ENCODE measurements at places on chromosomes 16 and 17.

DNA sequence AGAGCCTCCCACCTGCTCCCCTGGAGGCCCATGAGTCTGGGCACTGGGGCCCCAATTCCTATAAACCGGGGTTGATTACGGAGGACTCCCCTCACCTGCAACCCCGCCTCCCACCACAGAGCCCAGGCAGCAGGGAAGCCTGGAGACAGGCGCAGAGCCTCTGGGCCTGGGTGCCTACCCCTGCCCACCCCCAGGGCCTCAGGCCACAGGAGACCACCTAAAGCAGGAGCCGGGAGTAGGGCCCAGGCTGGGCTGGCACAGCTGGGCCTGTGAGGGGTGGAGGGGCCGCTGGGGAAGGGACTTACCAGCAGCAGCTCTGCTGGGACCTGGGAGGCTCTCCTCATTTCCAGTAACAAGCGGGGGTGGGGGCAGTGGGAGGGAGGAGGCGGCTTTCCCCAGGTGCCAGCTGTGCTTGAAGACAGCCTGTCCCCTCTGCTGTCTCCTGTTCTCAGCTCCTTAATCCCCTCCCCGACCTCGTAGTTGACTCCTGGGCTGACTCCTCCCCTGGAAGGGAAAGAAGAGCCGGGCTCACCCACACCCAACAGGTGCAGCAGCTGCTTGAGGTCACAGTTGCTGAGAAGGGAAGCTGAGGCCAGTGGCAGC lies 46.8 kb downstream of the TMEM235 start:
- no peak for DNase-seq

- no peak for DNase-seq
Measured at GRCh38 chr17:21530311-21530710, 154.2 kb downstream of the KCNJ12 start.

DNA sequence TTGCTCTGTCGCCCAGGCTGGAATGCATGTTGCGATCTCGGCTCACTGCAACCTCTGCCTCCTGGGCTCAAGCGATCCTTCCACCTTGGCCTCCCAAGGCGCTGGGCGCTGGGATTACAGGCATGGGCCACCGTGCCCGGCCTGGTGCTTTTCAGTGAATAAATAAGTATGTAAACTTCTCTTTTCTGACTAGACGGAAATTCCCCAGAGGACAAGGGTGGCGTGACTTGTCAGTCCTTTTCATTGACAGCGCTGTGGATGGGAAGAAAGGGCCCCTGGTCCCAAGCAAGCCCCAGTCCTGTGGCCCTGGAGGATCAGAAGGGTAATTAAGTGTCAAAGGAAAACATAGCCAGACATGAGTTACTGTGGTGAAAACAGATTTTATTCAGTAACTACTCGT lies 9.6 kb upstream of the SPN start:
- DNase-seq: no peak

GRCh38 chr16:31875112-31875803 lies 1.7 kb downstream of the ZNF267 start:
- no peak for DNase-seq

DNA sequence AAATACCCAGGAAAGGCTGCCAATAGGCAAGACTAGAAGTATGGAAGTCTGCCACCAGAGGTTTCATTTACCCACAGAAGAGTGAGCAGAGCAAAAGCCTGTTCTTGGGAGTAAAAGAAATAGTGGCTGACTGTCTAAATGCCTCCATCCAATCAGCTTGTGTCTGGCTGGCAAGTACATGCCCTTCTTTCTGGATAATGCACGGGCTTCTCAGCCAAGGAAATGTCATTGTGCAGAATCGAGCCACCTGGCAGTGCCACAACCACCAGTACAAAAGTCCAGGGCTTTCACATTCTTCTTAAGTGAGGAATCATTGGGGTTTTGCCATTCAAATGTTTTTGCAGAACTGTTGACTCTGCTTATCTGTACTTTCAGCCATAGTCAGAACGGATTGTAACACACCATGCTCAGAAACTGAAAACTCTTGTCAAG lies 10.1 kb upstream of the ERCC4 start:
- DNase-seq: no peak

- no peak for DNase-seq
Measured at GRCh38 chr16:50169555-50170096, 16.5 kb downstream of the TENT4B start.

- no peak for DNase-seq
Measured at GRCh38 chr17:297758-298157, 54.8 kb downstream of the RPH3AL start.

- peak; percentile 66 for DNase-seq
Measured at GRCh38 chr17:77810536-77810935, 148.0 kb upstream of the TNRC6C start.

DNA sequence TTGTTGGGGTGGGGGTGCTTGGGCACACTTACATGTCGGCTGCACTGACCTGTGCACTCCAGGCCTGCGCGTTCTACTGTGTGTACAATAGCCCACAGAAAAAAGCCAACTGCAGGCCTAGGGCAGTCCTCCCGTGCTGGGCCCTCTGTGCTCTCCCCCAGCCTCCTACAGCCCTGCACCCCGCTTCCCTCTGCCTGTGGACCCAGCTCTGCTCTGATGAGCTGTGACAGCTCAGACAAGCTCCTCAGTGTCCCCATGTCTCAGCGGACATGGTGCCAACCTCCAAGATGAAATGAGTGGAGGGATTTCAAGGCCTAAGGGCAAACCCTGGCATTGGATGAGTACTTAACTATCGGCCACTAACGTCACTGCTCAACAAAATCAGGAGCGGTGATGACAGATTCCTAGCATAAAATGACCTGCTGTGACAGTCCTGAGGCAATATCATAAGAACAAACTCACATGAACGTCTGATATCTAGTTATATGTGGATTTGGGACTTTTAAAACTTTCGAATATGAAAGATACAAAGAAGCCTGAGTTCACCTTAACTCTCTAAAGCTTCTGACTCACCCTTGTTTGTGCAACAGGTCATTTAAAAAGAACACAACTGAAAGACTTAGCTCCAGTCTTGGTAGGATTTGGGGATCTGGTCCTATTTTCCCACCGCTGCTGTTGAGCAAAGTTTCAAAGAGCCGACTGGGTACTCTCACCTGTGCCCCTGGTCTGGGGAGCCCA lies 34.7 kb downstream of the CCDC57 start:
- DNase-seq: no peak

DNA sequence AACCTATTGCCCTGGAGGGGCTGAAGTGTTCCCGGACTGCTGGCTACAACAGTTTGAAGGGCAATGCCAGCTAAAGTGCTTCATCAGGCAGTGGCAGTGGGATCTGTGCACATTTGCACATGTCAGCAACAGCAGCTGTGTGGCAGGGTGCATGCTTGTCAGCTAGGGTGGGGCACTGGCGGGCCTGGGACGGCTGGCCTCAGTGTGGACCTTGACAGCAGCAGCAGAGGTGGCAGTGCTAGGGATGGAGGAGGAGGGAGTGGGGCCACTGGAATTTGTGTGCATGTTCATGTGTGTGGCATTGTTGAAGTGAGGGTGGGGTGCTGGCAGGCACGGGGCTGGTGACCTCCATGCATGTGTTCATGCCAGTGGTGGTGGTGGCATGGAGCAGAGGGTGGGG lies 203.3 kb upstream of the HS3ST4 start:
- no peak for DNase-seq

GRCh38 chr17:9219631-9220397 lies 198.5 kb downstream of the NTN1 start:
- DNase-seq: no peak

GRCh38 chr17:42676424-42677011 lies at the start of gene PLEKHH3:
Gene PLEKHH3, minus strand, starts transcription at chr17:42676994. Its CDS starts 431 bp downstream, at chr17:42676563.
- DNase-seq: no peak

GRCh38 chr16:70685938-70686375 lies at the start of gene MTSS2:
Gene MTSS2, minus strand, starts transcription at chr16:70686053. Its CDS starts 262 bp downstream, at chr16:70685791.
- DNase-seq: no peak

GRCh38 chr17:80976701-80977100 lies 14.9 kb upstream of the CHMP6 start:
- DNase-seq: no peak

DNA sequence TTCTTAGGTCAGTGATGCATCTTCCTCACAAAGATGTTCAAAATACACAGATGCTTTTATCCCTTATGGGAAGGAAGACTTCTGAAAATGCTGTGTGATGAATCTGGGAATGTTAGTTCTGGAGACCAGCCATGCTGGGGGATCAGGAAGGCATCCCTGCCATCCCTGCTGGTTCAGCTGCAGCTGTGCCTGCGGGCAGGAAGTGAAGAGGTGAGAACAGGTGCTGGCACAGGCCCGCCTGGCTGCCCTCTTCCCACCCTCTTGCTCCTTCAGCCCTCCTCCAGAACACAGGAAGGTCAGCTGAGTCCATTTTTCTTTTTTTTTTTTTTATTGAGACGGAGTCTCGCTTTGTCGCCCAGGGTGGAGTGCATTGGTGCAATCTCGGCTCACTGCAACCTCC lies 15.2 kb downstream of the RAB11FIP3 start:
- DNase-seq: no peak

DNA sequence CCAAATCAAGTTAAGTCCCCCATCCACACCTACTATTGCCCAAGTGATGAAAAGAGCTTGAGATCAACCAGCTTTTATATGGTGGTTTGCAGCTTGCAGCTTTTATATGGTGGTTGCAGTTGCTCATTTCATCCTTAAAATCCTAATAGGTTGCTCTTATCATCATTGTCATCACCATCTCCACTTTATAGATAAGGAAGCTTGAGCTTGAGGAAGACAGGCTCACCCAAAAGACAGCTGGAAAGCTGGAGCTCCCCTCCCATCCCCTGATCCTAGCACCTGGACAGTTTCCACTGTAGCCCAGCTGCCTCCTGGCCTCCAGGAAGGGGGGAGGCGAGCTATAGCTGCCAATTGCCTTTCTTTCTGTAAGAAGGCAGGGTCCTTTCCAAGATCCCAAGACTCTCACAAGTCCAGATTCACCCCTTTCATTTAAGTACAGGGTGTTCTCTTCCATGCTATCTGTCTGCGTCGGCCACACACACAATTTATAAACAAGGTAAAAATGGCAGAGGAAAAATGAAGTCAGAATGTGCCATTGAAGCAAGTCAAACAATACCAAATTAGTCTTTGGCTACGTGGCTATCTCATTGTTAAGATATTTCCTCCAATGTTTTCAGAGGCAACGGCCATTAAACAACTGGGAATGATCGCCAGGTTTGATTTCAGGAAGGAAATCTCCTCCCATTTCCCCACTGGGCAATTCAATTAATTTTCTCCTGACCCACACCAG lies 63.3 kb downstream of the PECAM1 start:
- no peak for DNase-seq

DNA sequence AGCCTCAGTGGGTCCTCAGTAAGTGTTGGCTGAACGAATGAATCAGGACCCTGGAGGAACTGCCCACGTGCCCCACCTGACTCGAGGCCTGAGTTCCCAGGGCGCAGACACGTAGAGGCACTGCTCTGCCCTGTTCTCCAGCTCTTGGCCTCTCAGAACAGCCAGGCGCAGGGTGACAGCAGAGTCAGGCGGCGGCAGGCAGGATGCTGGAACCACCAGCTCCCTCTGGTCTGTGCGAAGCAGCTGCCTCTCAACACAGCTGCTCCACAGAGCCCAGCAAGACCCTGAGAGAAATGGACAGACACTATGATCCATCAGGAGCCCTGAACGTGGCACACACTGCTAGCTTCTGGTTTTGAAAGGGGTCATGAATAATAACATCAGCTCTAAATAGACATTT lies 53.1 kb upstream of the BCO1 start:
- no peak for DNase-seq

DNA sequence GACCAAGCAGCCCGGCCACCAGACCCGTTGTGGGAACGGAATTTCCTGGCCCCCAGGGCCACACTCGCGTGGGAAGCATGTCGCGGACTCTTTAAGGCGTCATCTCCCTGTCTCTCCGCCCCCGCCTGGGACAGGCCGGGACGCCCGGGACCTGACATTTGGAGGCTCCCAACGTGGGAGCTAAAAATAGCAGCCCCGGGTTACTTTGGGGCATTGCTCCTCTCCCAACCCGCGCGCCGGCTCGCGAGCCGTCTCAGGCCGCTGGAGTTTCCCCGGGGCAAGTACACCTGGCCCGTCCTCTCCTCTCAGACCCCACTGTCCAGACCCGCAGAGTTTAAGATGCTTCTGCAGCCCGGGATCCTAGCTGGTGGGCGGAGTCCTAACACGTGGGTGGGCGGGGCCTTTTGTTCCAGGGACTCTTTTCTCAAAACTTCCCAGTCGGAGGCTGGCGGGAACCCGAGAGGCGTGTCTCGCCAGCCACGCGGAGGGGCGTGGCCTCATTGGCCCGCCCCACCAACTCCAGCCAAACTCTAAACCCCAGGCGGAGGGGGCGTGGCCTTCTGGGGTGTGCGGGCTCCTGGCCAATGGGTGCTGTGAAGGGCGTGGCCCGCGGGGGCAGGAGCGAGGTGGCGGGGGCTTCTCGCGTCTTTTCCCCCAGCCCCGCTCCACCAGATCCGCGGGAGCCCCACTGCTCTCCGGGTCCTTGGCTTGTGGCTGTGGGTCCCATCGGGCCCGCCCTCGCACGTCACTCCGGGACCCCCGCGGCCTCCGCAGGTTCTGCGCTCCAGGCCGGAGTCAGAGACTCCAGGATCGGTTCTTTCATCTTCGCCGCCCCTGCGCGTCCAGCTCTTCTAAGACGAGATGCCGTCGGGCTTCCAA lies at the start of gene SLC2A4:
Gene SLC2A4 (plus strand): TSS at position 645 of the 879 bp plus-strand sequence. CDS start 217 bp downstream, at position 862.
- DNase-seq: peak; percentile 68

- no peak for DNase-seq
Measured at GRCh38 chr17:2450016-2450650, 49.3 kb upstream of the MNT start.

DNA sequence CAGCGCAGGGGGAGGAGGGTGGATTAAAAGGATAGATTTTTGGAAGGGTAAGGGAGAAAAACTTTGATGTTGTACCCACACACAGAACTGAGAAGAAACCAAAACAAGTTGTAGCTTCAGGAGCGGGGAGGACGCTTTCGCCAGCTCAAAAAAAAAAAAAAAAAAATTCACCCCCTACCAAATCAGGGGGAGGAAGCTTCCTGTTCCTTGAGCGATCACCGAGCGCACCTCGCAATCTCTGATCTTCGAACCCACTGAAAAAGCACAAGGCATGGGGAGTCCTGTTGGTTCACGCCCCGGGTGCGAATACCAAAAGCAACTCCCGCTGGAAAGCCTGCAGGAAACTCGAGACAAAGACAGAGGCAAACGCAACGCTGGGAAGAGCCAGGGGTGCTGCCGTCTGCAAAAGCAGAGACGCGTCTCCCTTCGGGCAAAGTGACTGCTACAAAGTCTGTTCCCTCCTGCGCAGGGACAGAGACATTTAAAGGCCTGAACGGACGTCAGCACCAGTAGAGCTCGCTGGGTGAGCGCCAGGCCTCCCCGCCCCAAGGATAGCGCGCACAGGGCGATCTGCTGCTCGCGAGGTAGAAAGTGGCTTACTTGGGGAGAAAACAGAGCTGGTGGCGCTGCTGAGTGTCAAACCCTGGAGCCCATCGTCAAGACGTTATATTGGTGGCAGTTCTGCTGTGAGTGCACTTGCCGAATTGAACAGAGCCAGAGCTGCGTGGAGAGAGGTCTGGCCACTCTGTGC lies 190.4 kb downstream of the USP22 start:
- no peak for DNase-seq

Data from forelimb muscle (tissue), 1 donor.